Mucosa of descending colon (tissue), 3 donors: ENCODE measurements at places on chromosomes 12 and 14. TPM values are rescaled to one million over a fixed set of nuclear protein-coding genes. Genes with fewer than 3 reads are reported as not detected.

The IRAK3 gene
- 11.1 TPM for total RNA-seq

DNA sequence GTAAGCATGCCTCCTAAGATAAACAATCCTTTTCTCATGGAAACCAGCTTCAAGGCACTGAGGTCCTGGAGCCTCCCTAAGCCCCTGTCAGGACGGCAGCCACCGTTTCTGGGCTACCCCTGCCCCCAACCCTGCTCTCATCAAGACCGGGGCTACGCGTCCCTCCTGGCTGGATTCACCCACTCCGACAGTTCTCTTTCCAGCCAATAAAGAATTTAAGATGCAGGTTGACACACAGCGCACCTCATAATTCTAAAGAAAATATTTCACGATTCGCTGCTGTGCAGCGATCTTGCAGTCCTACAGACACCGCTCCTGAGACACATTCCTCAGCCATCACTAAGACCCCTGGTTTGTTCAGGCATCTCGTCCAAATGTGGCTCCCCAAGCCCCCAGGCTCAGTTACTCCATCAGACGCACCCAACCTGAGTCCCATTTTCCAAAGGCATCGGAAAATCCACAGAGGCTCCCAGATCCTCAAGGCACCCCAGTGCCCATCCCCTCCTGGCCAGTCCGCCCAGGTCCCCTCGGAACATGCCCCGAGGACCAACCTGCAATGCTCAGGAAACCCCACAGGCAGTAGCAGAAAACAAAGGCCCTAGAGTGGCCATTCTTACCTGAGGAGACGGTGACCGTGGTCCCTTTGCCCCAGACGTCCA is 336.3 kb downstream of the TMEM121 start:
- no peak for DNase-seq

DNA sequence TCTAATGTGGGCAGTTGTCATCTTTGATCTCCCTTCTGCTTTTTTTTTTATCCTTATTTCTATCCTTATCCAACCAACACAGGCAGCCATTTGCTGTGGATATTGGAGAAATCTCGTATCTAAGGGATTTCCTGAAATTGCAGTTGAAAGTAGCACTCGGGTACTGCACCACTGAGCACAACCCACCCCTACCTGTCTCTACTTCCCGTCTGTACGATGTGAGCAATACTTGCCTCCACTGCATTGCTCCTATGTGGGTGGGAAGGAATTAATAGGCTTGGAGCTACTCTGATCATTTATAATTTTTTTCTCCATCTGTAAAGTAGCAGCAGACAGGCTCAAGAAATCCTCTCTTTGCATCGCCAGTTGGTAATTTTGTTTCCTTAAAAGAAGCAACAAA is 300.4 kb downstream of the SNAPC1 start:
- no peak for DNase-seq

DNA sequence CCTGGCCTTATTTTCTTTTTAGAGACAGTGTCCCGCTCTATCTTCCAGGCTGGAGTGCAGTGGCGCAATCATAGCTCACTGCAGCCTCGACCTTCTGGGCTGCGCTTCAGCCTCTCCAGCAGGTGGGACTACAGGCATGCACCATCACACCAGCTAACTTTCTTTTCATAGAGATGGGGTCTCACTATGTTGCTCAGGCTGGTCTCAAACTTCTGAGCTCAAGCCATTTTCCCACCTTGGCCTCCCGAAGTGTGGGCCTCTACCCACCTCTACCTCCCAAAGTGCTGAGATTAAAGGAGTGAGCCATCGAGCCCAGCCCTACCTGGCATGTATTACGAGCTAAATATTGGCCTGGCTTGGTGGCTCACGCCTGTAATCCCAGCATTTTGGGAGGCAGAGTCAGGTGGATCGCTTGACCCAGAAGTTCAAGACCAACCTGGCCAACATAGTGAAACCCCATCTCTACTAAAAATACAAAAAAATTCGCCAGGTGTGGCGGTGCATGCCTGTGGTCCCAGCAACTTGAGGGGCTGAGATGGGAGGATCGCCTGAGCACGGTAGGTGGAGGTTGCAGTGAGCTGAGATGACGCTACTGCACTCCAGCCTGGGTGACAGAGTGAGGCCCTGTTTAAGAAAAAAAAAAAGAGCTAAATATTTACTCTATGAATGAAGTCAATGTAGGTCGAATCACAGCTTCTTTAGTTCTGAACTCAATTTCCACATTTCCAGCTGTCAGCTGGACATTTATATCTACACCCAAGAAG is 7.6 kb upstream of the RILPL1 start:
- DNase-seq, result no peak

GRCh38 chr14:35533357-35534207 is at the start of gene INSM2:
Gene INSM2, plus strand, starts transcription at chr14:35534164. Its CDS starts 89 bp downstream, at chr14:35534253.
- DNase-seq, result peak; percentile 72

The DNAJC22 gene
- 6.7 TPM for total RNA-seq

DNA sequence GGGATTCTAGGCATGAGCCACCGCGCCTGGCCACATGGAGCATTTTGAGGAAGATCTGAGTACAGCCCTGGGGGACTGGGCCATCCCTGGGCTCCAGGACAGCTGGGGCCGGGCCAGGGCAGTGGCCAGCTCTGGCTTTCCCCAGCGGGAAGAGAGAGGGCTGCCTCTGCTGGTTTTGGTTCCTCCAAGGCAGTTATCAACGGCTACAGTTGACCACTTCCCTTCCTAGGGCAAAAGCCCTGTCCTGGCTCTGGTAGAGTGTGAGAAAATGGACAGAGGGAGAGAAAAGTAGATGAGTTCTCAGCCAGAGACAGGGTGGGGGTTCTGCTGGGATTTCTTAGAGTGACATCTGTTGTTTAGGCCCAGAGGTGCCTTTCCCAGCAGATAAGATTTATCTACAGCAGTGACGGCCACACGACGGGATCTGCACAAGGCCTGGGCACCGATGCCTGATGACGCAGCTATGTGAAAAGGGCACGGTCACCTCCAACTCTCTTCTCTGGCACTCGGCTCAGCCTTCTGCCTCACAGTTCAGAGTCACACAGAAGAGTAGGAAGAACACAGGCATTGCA is 5.5 kb upstream of the HVCN1 start:
- no peak for DNase-seq

- DNase-seq, result no peak
Measured at GRCh38 chr12:12441843-12442461, 85.1 kb downstream of the BORCS5 start.

The SERPINA6 gene
- total RNA-seq, result 2.0 TPM

The CCDC175 gene
- total RNA-seq, result 0.60 TPM

The IFNG-AS1 gene
- 0.70 TPM for total RNA-seq

DNA sequence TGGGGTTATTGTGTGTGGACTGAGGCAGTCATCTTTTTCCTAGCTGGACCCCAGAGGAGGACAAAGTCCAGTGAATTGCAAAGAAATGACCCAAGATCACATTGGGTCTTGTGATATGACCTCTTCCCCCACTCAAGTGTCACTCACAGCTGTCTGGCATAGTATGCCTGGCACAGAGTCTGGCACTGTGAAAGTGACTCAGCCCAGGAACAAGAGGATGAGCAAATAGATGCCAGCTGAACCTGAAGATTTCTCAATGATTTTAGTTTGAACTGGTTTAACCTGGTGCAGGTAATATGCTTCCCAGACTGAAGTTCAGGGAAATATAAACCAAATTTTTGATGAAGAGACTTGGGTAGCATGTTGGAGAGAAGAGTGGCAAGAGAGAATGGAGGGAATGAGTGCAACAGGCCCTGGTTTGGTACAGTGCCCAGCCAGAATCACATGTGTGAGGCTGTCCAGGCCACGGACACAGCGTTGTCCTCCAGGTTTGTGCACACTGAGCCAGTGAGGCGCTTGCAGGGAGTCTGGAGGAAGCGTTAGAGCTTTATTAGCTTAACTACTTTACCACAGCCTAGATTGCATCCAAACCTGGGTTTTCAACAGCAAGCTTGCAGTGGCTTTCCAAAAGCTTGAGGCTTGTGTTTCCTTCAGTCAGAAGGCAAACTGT is 332.9 kb downstream of the NUAK1 start:
- no peak for DNase-seq

DNA sequence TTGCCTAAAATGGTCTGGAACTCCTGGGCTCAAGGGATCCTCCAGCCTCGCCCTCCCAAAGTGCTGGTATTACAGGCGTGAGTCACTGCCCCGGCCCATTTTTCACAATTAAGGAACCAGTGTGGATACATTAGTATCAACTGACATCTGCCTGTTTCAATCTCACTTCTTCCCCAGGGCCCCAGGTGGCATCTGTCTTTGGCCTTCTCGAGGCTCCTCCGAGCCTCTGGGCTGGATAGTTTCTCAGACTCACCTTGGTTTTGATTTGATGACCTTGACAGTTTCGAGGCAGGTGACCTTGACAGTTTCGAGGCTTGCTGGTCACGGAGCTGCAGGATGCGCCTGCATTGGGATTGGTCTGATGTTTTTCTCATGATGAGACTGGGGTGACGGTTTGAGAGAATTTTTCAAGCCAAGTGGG is 41.0 kb upstream of the NCOR2 start:
- peak; percentile 41 for DNase-seq

The WIF1 gene
- total RNA-seq, result not detected

DNA sequence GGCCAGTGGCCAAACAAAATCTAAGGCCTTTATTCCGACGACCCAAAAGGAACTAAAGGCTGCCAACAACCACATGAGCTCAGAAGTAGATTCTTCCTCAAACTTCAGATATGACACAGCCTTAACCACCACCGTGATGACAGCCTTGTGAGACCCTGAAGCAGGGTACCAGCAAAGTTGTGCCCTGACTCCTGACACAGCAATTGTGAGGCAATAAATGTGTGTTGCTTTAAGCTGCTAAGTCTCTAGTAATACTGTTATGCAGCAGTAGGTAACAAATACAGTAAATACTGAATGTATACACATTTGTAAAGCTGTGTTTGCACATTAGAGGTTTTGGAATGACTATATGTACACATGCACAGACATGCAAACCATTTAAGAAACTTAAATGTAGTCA is 10.7 kb upstream of the SLC6A13 start:
- no peak for DNase-seq

GRCh38 chr12:76329159-76329558 is 19.1 kb downstream of the BBS10 start:
- DNase-seq, result no peak

The SALL2 gene
- total RNA-seq, result 1.2 TPM

DNA sequence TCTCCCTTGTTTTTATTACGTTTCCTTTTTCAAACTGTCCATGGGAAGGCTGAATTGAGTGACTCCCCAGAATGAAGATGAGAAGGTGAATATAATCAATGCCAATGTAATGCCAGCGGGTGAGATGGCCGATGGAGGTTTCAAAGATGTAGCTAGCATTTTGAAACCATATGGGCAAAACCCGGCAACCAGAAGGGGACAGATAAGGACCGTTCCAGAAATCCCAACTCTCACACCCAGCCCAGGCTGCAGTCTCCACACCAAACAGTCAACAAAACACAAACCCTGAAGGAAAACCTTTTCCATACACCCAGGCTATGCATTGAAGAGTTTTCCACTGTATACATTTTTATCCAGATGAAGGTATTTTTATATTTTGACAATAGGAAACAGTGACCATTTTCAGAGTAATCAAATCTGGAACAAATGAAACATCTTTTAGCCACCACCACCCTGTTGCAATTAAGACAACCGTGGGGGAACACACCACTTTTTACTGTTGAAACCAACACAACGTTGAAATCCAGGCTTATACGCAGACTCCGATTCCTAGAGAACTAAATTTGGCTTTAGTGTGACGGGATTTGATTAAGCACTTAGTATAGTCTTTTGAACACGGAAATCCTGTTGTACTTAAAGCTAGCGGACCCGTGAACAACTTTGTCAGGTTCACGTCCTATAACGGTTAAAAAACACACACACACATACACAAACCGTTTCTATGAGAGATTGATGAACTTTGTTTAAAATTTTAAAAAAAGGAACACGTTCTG is 19.0 kb downstream of the PHETA1 start:
- no peak for DNase-seq

GRCh38 chr12:94112121-94112520 is 36.3 kb upstream of the PLXNC1 start:
- DNase-seq, result no peak

DNA sequence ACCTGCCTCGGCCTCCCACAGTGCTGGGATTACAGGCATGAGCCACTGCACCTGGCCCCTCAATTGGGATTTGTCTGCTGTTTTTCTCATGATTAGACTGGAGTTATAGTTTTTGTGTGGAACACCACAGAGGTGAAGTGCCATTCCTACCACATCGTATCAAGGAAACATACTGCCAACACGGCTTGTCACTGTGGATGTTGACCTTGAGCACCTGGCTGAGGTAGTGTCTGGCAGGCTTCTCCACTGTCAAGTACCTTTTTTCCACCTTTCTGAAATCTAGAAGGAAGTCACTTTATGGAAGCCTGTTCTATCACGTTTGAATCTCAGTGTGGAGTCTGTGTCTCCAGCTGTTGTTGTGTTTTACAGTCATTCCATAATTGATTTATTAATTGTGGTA is 21.4 kb upstream of the SEL1L start:
- DNase-seq, result no peak

GRCh38 chr14:94773061-94773648 is 3.2 kb upstream of the GSC start:
- no peak for DNase-seq

The SLC35F4 gene
- not detected for total RNA-seq

DNA sequence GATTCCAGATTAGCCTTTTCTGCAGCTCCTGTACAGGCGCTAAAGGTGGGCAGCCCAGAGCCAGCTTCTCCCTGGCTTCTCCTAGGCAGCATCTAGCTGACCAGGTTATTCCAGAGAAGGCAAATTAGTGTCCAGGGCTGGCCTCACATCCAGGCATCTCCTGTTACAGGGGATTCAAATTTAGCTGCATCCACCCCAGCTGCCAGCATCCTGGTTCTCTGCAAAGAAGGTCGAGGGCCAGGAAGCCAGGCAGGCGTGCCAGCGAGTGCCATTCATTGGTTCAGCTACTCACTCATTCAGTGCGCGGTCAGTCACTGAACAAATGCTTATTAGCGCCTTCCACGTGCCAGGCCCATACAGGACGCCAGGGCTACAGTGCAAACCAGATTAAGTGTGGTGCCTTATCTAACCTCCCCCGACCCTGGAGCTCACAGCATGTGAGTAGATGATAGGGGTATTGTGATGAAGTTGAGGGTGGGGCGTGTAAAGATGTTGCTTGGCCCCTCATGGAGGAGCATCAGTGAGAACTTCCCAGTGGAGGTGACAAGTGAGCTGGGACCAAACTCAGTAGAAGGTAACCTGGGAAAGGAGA is 15.7 kb upstream of the FAM222A start:
- no peak for DNase-seq

The LRCOL1 gene
- not detected for total RNA-seq

The FLVCR2 gene
- total RNA-seq, result 19.2 TPM

GRCh38 chr14:52318062-52318461 is 4.0 kb downstream of the PTGER2 start:
- no peak for DNase-seq
